Naive B cell (primary cell): ENCODE measurements at places on chromosomes 3 and 15.

GRCh38 chr3:4897765-4898453 is 81.3 kb upstream of the BHLHE40 start:
- no peak for DNase-seq

GRCh38 chr3:14137004-14137403 is 12.2 kb downstream of the TMEM43 start:
- no peak for DNase-seq

GRCh38 chr3:33858131-33858530 is 59.7 kb downstream of the PDCD6IP start:
- DNase-seq, result no peak

DNA sequence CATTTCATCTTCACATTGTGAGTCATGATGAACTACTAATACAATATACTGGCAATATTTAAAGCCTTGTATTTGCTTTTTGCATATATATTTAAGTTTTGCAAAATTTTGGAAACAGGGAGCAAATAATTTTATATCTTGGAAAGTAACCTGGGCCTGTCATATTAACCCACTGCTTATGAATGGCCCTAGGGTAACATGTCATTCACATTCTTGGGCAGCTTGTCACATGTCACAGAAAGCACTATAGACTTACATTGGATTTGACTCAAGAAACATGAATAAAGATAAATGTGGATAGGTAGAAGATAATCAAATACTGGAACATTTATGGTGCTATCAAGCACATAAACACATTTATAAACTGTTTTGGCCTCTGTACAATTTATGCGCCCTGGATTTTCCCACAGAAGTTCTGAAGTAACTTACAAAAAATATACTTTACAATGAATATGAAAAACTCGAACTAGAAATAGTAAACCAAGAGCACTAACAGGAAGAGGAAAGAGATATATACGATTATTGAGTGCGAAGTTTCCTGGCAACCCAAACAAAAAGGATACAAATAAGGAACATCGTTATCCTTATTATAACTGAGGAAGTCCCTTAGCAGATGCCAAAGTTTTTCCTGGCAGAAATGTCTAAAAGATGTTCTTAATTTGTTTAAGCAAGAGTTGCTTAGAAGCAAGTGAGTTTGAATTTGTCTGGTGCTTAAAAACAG is 257.2 kb downstream of the RBMS3 start:
- DNase-seq, result no peak

- DNase-seq, result no peak
Measured at GRCh38 chr3:9033867-9034266, 70.6 kb upstream of the RAD18 start.

- DNase-seq, result no peak
Measured at GRCh38 chr15:42384597-42384996, 25.3 kb downstream of the CAPN3 start.

GRCh38 chr3:127211118-127212060 is 18.5 kb downstream of the PRR23E start:
- no peak for DNase-seq

DNA sequence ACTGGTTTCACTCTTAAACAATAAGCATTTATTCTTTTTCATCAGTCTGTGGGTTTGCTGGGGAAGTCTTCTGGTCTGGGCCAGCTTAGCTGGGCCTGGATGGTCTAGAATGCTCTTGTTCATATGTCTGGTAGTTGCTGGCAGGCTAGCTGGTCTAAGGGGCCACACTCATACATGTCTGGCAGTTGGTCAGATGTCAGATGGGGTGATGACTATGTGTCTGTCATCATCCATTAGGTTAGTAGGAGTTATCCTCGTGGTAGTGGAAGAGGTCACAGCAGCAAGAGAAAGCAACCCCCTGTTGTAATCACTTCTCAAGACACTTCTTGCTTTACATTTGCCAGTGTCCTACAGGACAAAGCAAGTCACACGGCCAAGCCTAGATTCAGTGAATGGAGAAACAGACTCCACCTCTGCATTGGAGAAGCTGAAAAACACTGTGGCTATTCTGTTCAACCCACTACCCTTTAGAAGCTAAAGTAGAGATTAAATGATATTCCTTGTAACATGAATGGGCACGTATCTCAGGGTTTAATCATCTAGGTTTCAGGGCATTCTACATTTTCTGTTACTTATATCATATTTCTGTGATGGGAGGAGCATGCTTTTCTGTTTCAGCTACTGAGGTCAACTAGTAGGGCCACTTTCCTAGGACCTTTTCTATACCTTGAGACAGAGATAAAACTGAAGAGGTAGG is 5.5 kb upstream of the ARID3B start:
- no peak for DNase-seq

DNA sequence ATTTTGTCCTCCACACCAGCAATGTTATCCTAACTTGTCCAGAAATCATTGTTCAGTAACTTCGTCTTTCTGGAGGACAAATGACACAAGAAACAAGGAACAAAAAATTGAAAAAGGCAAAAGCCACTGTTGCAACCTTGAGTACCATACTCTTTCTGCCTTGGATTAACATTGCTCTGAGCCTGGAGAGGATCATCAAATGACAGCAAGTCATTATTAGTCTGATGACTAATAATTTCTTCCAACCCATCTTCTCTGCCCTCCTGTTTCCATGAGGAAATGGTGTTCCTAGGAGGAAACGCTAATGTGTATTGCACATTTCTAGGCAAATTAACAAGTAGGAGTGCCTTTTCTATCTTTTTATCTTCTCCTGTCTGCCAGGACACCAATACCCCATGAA is 153.9 kb downstream of the PCCB start:
- DNase-seq, result no peak

DNA sequence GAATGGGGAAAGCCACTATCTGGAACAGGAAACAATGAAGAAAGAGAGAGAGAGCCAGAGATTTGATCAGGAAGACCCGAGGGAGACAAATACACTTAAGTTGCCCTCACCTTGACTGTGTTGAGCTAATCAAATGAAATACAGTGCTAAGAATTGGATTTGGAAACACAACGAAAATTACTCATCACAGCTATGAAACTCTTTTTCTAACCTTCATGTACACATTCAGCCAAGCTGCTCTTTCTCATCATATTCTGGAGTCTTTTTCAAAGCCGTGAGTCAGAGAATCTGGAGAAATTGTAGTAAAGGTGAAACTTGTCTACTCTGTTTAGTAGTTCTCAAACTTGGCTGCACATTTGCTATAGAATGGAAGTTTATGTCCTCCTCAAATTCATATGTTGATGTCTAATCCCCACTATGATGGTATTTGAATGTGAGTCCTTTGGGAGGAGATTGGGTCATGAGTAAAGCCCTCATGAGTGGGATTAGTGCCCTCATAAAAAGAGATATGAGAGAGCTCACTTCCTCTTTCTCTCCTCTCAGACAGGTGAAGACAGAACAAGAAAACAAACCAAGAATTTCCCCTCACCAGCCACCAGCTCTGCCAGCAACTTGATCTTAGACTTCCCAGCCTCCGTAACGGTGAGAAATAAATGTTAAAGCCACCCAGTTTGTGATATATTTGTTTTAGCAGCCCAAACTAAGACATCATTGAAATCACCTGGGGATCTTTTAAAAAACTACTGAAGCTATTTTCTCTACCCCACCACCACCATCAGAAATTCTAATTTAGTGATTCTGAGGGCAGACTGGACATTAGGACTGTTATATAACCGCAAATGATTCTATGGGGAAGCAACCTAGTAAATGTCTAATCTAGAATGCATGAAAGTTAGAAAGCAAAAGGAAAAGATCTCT is 143.6 kb upstream of the GRM7 start:
- DNase-seq, result no peak

GRCh38 chr3:56003129-56003528 is 465.1 kb downstream of the ERC2 start:
- no peak for DNase-seq

DNA sequence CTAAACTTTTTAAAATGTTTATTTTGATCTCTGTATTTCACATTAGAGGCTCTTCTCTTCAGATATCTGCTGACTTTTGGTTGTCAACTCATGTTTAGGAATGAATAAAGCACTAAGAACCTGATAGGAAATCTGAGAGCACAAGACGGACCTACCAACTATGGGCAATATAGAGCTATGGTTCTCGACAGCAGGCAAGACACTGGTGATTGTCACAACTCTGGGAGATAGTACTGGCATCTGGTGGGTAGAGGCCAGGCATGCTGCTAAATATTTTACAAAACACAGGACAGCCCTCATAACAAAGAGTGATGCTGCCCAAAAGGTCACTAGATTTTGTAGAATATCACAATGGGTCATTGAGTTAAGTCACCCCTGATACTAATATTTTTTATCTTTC is 17.5 kb upstream of the GJD2 start:
- no peak for DNase-seq

DNA sequence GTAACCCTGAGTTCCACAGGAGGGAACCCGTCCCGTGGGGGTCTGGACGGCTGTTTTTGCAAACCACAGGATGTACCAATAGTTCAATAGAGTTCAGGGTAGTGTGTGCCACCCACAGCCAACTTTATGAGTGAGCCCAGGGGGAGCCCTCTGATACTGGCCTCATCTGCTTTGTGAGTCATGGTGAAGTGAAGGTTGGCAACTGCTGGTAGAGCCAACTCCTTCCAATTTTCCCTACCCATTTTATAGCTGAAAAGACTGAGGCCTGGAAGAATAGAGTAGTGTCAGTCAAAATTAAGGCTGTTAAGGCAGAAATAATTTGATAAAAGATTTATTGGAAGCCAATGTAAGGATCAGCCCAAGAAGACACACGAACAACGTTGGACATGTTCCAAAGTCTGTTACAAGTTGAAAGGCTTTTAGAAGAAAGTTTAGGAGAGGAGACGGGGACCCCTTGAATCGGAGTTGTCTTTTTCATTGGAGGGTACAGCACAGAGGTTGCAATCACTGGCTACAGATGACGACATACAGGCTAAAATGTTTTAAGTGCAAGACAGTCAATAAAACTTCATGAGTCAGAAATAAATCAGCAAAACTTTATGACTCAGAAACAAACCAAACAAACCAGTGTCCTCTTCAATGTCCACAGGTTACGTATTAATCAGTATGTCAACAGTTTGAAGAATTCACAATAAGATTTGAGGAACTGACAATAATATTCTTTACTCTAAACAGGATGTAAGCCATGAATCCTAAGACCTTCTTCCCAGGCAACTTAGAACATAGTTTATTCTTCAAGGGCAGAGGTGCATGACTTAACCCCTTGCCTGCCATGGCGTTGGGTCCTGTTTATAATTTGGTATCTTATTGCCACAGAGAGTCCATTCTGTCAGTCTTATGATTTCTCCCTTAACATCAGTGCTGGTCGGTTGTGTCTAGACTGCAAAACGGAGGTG is 62.9 kb upstream of the NR2E3 start:
- no peak for DNase-seq

GRCh38 chr15:70613271-70613670 is 150.1 kb downstream of the UACA start:
- no peak for DNase-seq

DNA sequence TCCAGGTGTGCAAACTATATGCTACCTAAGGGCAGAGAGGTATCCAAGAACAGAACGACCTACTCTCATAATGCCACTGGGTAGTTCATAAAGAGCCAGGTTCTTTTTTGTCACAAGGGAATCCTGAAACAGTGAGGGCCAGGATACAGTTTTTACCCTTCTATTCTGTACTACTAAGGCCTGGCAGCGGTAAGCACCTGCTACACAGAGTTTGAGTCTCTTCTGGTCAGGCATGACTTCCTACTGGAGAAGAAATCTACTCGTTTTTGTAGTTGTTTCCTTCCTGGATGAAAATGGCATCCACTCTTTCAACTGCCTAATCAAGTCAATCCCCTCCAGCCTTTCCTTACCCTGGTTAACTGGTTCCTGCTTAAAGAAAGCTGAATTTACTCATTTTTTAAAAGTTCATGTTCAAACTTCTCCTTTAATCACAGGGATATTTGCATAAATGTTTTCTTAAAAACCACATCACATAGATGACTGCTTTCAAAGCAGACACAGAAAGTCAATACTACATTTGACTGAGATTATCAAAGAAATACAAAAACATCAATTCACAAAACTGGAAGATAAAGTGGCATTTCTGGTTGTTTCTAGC is 40.0 kb downstream of the MAP4 start:
- DNase-seq, result peak; percentile 42

GRCh38 chr15:79540551-79540950 is 108.4 kb downstream of the MINAR1 start:
- no peak for DNase-seq

DNA sequence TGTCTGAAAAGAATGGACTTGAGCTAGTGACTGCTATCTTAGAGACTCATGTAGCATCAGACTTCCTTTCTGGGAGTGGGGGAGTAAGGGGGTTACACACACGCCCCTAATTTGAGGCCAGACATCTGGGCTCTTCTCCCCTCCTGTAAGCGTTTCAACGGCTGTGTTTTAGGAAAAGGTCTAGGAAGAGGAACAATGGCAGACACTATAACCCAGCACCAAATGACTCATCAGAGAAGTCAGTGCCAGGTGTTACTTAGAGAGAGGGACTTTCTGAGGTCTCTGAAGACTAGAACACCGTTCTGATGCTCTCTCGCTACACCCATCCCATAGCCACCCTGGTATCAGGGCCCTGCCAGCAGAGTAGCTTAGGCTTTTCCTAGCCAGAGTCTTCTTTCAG is 65.5 kb downstream of the SSUH2 start:
- DNase-seq, result no peak

DNA sequence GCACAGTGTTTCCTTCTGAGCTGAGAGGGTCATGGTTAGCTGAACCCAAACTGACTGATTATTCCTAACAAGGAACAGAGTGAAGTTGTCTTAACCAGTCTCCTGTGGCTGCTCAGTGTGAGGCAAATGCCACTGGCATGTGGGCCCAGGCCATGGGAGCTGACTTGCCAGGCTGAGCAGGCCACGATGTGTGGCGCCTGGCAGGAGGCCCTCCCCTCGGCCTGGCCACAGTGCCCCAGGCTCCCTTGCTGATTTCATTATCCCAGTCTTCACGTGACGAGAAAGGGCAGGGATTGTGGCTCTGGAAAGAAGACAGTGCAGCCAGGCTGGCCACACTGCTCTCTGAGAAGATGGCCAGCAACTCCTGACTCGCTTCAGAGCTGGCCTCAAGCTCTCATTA is 58.8 kb downstream of the SLCO2A1 start:
- DNase-seq, result no peak

- DNase-seq, result no peak
Measured at GRCh38 chr3:550471-550870, 353.9 kb downstream of the CHL1 start.

GRCh38 chr15:101059381-101060341 is 140.5 kb downstream of the LRRK1 start:
- DNase-seq, result no peak

- DNase-seq, result no peak
Measured at GRCh38 chr15:88776646-88777045, 26.6 kb upstream of the ACAN start.

- DNase-seq, result no peak
Measured at GRCh38 chr3:88221726-88222125, 72.0 kb downstream of the C3orf38 start.
